Activated CD4-positive, alpha-beta T cell treated with anti-CD3 and anti-CD28 coated beads, Interleukin-2, amount 50 U/mL, for 48 hours (primary cell): ENCODE measurements at places on chromosomes 16 and 17.

- DNase-seq, result no peak
Measured at GRCh38 chr16:68252383-68252782, 7.2 kb downstream of the PLA2G15 start.

DNA sequence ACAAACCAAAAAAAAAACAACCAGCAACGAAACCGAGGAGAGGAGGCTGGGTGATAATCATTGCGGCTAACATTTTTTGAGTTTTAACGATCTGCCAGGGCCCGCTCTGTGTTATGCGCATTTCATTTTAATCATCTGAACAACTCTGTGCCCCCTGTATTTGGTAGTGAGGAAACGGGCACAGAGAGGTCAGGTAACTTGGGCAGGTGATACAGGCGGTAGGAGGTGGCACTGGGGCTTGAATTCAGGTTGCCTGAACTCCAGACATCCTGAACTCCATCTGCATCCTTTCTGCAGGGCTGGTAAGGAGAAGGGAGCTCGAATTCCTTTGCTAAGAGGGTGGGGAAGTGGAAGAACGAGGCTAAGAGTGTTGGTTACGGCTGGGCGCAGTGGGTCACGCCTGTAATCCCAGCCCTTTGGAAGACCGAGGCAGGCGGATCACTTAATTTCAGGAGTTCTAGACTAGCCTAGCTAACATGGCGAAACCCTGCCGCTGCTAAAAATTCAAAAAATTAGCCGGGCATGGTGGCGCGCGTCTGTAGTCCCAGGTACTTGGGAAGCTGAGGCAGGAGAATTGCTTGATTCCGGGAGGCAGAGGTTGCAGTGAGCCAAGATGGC lies 1.1 kb downstream of the CLUAP1 start:
- DNase-seq, result no peak

DNA sequence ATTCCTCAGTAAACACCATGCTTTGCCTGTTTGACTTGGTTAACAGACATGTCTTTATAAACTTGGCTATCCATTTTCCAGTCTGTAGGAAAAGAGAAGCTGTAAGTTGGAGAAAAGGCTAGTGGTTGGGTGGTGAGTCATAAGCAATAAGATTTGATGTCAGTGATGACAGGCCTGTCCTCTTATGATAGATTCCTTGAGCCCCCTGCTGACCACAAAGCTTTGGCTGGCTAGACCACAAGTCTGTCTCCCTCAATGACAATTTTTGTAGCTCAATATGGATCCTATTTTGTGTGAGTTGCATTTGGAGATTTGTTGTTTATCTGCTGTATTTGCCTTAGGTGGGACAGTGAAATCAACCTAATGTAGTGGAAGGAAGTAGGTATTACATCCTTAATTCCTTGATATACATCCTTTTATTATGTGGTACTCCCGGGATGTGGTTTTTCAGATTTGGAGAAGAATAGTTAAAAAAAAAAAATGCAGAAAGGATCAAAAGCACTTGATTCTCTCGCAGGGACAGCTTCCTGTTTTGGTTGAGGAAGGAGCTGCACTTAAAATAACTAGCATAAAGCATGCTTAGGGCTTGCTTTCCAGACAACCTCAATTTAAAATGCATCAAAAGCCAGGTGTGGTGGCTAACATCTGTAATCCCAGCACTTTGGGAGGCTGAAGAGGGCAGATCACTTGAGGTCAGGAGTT lies 67.4 kb downstream of the SIAH1 start:
- no peak for DNase-seq

GRCh38 chr17:40475234-40475908 lies 26.1 kb downstream of the TNS4 start:
- DNase-seq, result no peak

DNA sequence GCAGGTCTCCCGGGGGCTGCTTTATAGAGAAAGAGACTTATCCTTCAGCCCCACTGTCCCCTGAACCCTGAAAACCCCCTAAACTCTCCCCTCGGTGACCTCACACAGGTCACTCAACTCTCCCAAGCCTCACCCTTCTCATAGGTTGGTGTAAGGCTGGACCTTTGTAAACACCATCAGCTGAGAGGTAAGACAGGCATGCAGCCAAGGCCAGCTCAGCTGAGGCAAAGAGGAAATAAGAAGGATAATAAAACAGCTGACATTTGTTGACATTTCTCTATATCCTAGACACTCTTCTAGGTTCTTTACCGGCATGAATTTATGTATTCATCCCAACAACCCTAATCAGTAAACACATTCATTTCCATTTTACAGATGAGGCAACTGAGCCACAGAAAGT lies 134.3 kb downstream of the CCT6B start:
- no peak for DNase-seq
